ENCODE measurements at places on chromosomes 5 and 9.

DNA sequence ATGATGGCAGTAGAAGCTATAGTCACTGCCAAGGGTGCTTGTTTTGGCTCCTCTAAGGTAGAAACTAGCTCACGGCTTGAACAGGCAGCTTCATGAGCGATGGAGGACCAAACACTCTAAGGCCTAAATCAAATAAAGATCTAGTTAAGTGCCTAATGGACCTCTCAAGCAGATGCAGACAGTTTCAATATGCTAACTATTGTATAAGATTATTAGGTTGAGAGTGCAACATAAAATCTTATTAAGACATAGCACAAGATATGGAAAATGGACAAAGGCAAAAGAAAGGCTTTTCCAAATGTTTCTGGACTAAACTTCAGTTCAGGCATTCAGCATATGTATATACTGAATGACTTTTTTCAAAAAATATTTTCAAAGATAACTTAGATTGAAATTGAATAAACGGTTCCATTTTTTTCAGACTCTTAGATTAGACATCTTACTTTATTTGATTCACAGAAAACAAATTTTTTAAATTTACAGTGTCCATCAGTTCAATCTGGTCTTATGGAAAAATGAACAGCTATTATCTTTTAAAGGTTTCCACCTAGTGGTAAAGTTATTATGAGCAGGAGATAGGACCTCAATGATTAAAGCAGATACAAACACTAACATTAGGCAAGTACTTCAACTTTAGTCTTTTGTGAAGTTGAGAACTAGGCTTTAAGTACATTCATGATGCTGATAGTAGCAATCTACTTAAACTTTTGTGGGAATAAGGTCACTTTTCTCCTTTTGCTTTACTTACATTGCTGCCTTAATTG lies 1167.7 kb downstream of the MAT2B start:
- no peak for DNase-seq

GRCh38 chr9:84139296-84140070 lies 158.9 kb downstream of the RMI1 start:
- no peak for DNase-seq

DNA sequence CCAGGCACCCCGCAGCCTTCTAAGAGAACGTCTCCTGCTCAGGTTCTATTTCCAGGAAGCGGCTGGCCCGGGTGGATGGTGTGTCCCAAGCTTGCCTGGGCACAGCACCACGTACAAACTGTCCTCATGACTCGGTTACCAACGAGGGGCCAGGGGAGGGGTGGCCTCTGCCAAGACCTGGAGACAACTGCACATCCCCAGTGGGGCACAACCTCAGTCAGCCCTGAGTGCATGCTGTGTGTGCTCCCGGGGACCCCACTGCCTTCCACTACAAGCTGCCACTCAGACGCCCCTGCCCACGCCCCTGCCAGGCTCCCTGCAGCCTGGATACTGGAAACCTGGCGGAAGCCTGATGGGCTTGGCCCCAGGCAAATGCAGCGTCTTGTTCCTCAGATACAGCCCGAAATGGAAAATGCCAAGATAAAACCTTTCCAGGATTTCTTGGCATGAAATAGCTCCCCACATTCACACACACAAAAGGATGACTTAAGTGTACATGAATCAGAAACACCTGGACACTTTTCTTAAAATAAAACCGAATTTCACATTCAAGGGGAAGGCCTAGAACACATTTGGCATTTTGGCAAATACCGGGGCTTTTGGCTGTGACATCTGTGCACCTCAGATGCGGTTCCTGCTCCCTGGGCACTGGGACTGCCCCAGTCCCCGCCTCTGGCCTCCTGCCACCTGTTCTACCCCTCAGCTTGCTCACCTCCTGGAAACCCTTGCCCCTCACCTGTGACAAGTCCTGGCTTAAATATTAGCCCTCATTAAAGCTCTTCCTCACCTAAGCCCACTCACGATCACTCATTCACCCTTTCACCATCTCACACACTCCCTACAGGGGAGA lies 62.5 kb downstream of the COL23A1 start:
- DNase-seq: no peak

DNA sequence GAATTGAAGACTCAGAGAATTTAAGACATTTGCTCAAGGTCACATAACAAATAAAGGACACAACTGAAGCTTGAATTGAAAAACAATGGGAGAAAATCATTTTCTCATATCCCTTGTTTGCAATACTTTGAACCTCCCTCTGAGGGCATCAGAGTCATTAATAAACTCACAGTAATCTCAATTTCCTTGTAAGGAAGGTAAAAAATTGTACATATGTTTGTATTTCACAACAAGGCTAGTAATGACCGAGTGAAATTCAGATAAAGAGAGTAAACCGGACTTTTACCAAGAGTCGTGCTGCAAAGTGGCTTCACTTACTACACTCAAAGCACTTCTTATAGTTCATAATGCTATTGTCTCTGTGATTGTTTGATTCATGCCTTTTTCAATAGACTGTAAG lies 665.0 kb downstream of the NR2F1-AS1 start:
- DNase-seq: no peak

GRCh38 chr5:39176759-39177630 lies 42.4 kb downstream of the FYB1 start:
- no peak for DNase-seq

DNA sequence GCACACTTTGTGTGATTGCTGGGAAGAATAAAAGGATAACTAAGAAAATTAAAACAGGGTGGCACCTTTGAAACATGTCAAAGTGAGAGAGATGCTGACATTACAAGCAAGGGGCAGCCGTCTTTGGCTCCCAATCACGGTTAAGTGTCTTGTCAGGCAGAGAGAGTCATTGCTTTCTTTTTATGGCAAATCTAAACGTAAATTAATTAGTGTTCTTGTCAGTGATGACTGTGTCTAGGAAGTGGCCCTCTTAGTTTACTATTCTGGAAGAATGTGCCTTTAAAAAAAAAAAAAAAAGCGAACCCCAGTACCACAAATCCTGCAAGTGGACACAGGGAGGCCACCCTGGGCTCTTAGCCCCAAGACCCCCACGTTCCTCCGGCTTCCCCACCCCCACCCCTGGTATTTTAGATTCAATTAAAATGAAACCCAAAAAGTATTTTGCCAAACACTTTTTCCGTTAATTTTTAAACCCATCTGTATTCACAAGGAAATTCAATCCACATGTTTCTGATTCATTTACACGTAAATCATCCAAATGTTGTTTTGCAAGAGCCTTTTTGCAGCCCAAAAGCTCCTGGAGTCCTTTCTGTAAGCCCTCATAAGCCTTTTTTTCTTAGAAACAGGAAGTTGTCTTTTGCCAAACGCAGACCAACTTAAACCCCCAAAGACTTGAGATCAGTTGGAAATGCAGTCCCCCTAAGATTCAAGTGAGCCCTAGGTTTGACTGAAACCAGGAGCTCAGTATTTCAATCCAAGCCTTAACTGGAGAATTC lies 399.3 kb downstream of the EBF1 start:
- DNase-seq: no peak

DNA sequence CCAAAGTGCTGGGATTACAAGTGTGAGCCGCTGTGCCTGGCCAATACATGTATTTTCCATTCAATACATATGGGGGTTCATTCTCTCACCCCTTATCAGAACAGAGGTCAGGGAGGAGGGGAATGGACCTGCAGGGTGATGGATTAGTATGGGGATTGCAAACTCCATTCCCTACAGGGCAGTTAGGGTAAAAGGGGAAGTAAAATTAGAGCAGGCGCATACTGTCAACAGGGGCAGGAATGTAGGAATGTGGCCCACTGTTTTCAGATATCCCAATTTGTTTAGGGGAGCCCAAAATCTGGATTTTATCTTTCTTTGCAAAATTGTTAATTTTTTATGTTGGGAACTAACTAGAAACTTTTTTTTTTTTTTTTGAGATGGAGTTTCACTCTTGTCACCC lies 46.4 kb upstream of the SLC44A1 start:
- DNase-seq: no peak

DNA sequence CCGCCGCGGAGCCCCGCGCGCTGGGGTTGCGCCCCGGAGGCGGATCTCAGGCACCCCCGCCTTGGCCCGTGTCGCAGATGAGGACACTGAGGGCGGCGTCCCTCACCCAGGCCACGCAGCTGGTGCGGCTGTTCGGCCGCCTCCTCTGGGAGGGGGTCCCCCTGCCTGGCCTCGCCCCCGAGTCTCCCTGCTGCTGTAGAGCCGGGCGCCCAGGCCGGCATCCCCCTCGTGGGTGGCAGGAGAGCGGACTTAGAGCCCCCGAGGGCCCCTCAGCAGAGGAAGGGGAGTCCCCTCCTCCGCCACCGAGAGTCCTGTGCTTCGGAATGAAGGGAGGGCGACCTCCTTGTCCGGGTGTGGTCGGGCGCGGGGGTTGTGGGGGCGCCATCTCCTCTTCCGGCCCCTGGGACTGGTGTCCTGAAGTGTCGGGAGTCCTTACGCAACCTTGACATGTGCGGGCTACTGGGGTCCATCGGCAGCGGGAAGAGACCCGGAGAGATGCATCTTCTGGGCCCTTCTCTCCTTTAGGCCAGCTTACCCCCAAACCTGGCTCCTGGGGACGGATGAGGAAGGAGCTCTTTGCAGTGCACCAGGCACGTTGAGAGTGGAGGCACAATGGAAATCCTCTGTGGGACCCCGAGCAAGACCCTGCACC lies 11.7 kb upstream of the EXOSC2 start:
- no peak for DNase-seq

- DNase-seq: no peak
These were observed 61.5 kb downstream of the FXN start for GRCh38 chr9:69097064-69097463.

DNA sequence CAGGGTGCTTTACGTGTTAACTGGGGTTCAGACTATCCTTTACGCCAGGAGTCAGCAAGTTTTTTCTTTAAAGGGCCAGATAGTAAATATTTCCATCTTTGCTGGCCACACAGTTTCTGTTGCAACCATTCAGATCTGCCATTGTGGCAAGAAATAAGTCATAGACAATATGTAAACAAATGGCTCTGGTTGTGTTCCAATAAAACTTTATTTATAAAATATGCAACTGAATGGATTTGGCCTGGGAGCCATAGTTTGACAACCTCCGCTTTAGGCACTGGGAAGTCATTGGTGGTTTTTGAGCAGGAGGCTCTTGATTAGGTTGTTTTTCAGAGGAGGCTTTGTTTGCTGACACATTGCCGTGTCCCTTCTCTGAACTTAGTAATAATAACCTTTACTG lies 90.7 kb downstream of the INSYN2B start:
- no peak for DNase-seq

DNA sequence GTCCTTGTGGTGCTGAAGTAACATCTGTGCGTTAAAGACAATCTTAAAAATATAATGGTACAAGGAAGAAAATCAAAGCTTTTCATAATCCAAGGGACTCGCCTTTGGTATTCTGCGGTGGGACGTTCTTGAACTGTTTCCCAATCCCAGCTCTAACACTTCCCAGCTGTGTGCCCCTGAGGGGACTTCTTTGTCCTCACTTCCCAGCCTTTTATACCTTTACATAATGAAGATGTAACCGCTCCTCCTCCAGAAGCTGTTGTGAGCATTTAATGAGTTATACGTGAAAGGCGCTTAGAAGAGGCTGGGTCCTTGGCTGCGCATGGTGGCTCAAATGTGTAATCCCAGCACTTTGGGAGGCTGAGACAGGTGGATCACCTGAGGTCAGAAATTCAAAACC lies 16.9 kb downstream of the STK10 start:
- no peak for DNase-seq

GRCh38 chr5:10376544-10376943 lies 23.0 kb downstream of the MARCHF6 start:
- no peak for DNase-seq

- DNase-seq: no peak
These were observed 208.0 kb downstream of the TRIO start for GRCh38 chr5:14351086-14351661.

DNA sequence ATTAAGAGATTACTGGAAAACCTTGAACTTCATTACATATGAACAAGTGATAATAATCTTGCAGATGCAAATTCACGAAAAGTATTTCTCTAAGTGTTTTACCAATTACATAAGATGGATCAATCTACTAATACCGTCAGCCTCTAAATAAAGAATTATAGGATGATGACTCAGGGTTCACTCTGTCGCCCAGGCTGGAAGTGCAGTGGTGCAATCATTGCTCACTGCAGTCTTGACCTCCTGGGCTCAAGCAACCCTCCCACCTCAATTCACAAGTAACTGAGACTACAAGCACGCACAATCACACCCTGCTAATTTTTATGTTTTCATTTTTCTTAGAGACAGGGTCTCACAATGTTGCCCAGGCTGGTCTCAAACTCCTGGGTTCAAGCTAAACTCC lies 56.1 kb downstream of the CHD1 start:
- no peak for DNase-seq

DNA sequence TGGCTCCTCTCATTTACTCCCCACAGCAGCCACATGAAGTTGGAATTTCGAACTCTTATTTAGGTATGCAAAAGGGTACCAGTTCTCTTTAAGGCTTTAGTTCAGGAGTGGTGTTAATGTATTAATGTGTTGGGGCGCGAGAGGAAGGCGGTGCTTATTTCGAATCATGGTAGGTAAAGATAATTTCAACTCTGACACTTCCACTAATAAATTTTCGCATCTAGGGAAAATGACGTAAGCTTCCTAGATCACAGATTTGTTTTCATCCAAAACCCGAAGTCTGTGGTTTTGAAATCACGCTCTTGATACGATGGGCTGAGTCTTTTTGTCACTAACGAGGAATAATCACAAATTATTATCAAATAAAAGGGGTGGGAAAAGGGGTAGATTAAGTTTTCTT lies 681 bp downstream of the PPWD1 start:
- DNase-seq: no peak

DNA sequence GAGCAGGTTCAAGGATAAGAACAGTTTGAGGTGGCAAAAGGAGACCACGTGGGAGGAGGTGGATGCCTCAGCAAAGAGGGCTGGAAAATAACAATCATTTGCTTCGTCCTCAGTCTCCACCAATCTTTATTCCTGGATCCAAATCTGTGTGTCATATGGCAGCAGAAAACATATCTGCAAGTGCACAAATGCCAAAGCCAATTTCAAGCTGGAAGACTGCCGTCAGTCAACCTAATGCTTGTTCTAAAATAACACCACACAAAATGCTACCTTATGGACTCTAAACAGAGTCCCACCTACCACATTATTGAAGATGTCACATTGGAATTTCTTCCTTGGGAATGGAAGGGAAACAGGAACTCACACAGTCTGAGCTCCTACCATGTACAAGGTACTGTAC lies 129.1 kb downstream of the CDK5RAP2 start:
- no peak for DNase-seq

GRCh38 chr5:139094154-139095131 lies 103.7 kb downstream of the SIL1 start:
- DNase-seq: no peak

DNA sequence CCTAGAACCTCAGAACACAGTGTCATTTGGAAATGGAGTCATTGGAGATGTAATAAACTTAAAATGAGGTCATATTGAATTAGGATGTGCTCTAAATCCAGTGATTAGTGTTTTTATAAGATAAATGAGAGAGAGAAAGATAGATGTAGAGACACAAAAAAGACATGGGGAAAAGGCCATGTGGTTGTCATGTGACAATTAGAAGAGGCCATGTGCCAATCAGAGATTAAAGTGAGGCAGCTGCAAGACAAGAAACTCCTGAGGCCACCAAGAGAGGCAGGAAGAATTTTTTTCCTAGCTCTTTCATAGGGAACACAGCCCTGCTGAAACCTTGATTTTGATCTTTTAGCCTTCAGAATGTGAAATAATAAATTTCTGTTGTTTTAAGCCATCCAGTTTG lies 1307.2 kb downstream of the PTPRD start:
- no peak for DNase-seq

GRCh38 chr5:147737921-147738320 lies 44.6 kb downstream of the JAKMIP2 start:
- no peak for DNase-seq
